Spleen (tissue), 13 donors: ENCODE measurements at places on chromosomes 5 and 9.

DNA sequence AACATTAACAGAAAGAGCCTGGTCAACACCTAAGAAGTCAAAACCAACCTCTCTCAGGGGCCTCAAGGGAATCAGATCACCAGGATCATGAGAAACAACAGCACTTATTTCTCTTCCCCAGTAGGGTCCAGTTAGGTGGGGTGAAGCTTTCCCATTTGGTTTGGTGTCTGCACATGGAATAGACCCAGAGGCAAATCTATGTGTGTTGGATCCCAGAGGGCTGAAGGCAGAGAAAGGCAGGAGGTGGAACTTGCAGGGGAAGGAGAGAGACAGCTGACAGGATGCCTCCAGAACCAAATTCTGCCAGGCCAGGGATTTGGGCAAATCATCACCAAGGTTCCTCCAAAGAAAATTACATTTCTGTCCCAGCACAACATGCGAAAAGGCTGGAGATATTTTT lies 104.8 kb upstream of the SPOCK1 start:
- no peak for DNase-seq

GRCh38 chr5:104652271-104652861 lies 1089.8 kb upstream of the NUDT12 start:
- no peak for DNase-seq

- no peak for DNase-seq
These were observed 121.8 kb upstream of the MTAP start for GRCh38 chr9:21680590-21680989.

GRCh38 chr9:89502038-89502601 lies 4.2 kb upstream of the SEMA4D start:
- DNase-seq = no peak

DNA sequence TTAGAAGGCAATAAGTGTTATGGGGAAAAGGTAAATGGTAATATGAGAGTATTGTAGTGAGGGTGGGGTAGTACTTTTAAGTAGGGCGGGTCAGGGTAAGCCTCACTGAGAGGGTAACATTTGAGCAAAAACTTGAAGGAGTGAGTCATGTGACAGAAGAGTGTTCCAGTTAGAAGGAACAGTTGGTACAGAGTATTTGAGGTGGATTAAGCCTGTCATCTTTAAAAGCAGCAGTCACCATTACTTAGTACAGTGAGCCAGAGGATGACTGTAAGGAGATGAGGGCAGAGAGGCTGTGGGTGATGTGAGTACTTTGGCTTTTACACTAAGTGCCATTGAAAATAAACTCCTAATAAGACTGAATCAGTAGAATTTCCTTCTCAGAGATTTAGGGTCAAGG lies 54.8 kb downstream of the UBAP1 start:
- DNase-seq = no peak

DNA sequence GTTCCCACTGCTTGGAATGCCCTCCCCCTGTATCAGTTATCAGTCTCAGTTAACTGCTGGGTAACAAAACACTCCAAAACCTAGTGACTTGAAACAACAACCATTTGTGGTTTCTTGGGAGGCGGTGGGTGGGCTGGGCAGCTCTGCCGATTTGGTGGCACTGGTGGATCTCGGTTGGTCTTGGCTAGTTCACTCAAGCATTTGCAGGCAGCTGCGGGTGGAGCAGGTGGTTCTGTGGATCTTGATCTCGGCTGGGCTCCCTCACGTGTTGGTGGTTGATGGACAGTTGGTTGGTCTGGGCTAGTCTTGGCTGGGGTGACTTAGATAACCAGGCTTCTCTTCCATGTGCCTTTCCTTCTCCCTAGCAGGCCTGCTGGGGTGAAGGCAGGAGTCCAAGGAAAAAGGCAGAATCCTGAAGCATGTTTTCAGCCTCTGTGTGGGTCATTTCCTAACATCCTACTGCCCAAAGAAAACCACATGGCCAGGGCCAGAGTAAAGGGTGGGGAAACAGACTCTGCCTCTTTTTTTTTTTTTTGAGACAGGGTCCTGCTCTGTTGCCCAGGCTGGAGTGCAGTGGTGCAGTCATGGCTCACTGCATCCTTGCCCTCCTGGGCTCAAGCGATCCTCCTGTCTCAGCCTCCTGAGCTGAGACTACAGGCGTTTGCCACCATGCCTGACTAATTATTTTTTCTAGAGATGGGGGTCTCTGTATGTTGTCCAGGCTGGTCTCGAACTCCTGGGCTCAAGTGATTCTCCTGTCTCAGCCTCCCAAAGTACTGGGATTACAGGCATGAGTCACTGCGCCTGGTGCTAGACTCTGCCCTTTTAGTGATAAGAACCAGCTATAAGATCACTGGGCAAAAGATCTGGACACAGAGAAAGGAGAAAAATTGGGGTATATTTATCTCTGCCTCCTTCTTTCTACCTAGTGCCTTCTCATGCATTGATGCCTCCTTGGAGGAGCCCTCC lies 183.7 kb downstream of the RGS3 start:
- peak; percentile 23 for DNase-seq

DNA sequence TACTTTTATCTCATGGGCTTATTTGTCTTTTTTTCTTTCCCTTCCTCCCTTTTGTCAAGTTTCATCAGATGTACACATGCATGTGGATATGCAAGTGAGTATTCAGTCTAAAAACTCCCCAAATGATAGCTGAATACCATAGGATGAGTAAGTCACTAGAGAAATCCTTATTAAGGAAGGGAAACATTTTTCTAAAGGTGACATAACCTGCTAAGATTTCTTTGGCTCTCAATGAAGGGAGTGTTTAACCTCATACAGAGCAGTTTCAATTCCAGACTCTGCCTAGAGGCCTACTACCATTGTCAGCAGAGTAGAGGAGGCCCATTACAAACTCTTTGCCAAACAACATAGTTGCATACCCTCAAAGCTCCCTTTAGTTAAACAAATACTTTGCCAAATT lies 192.4 kb downstream of the ARHGEF28 start:
- no peak for DNase-seq

- DNase-seq = no peak
These were observed 150.3 kb downstream of the HTR1A start for GRCh38 chr5:63811961-63812360.

GRCh38 chr5:132758451-132758850 lies 11.2 kb downstream of the CCNI2 start:
- DNase-seq = no peak

DNA sequence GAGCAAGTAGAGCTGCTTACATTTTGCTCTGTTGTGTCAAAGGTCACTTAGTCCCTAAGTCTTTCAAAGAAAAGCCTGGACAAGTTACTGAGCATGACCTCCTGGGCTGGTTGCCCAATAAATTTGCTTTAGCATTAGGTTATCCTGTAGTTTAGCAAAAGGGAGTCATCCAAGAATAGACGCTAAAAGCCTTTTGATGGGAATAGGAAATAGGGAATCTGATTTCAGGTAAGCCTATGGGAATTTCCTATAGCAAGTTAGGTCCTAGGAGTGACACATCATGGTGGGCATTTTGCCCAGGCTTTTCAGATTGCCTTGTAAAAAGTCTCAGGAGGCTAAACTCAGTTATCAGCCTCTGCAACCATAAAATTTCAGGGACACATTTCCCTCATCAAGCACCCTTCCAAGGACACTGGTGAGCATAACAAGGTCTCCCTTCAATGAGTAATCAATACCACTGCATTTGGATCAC lies 67.6 kb upstream of the RANBP3L start:
- no peak for DNase-seq

GRCh38 chr5:140216478-140217074 lies 41.6 kb downstream of the CYSTM1 start:
- DNase-seq = no peak

GRCh38 chr5:35354751-35355150 lies 124.5 kb upstream of the PRLR start:
- no peak for DNase-seq

DNA sequence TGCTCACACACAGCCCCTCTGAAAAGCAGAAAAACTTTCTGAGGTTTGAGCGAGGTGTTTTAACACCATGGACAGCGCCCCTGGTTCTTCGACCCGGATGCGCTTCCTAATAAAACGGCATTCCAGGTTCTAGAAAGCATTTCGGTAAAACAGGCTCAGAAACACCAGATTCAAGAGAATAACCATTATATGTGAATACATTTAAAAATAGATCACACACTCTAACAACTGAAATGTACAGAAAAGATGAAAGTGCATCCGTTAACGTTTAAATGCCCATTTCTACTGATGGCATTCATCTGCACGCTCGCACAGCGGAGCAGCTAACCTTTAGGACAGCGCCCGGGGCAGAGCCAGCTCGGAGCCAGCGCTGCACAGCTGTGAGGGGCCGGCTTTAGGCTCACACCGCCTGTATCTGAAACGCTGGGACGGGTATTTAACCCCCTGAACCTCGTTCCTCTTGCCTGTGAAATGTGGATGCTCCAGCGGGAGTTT lies 26.3 kb upstream of the TENT4A start:
- DNase-seq = no peak

DNA sequence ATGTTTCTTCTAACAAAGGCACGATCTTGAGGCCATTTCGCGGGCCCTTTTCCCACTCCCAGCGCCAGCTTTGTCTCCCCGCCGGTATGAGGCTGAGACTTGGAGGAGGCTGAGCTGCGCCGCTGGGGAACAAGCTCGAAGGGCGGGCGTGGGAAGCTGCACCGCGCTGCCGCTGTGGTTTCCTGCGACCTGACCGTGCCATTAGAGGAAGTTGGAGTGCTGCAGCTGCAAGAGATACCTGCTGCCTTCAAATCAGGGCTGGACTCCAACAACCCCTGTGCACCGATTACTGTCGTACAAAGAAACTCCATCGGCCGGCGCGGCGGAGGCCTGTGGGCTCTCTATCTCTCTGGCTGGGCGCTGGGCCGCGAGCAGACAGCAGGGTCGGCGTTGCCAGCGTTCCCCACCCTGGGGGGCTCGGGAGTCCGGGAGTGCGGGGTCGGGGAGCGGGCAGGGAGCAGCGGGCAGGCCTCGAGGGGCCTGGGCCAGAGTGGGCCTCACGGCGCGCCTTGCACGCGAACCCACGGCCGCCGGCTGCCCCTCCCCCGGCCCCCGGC lies 1.3 kb upstream of the ERBIN start:
- peak; percentile 97 for DNase-seq

GRCh38 chr9:90085633-90086032 lies 480.8 kb downstream of the GADD45G start:
- no peak for DNase-seq
